Osteocyte (in vitro differentiated cells): ENCODE measurements at places on chromosomes 11 and 22. TPM values are rescaled to one million over a fixed set of nuclear protein-coding genes. Genes with fewer than 3 reads are reported as not detected.

DCDC1 gene
- not detected in 2 replicates for total RNA-seq

DNA sequence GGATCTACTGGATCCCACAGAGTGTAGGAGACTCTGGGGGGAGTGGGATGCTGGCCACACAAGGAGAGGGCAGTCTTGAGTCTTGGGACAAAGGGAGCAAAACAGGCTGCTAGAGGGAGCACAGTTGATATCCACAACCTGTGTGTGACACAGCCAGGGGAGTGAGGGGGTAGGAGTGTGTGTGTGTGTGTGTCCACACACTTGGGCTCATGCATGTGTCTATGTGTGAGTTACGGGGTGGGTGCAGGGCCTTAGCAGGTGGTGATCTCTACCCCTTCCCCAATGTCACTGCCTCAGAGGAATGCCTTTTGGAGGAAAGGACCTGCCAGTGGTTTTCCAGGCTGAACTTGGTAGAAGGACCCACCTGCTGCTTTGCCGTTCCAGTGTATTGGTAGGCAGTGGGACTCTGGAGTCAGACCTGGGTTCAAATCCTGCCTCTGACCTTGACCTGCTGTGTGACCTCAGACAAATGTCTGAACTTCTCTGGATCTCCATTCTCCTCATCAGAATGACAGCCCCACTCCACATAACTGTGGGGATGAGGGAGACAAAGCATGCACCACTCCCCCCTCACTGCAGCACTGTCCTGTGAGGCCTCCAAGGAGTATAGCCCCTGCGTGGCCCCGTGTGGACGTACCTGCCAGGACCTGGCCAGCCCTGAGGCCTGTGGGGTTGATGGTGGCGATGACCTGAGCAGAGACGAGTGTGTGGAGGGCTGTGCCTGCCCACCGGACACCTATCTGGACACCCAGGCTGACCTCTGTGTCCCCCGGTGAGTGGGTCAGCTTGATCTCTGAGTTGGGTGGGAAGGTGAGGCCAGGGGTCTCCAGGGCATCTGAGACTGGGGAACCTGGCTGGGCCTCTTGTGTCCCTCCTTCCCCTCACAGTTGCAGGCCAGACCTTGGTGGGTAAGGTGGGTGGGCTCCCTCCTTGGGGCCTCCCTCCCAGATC is 27.4 kb downstream of the OTOG start:
- DNase-seq, result peak; percentile 80

GRCh38 chr22:20256551-20257211 is 11.4 kb downstream of the RTN4R start:
- DNase-seq, result no peak

MMP27 gene
- not detected in 2 replicates for total RNA-seq

TRIM48 gene
- not detected in 2 replicates for total RNA-seq

OTOG gene
- not detected in 2 replicates for total RNA-seq

PLEKHB1 gene
- total RNA-seq, result 0.78 TPM in 1 of 2 replicates, not detected in the other

OR5M10 gene
- total RNA-seq, result not detected in 2 replicates

CXCR5 gene
- total RNA-seq, result not detected in 2 replicates

DNA sequence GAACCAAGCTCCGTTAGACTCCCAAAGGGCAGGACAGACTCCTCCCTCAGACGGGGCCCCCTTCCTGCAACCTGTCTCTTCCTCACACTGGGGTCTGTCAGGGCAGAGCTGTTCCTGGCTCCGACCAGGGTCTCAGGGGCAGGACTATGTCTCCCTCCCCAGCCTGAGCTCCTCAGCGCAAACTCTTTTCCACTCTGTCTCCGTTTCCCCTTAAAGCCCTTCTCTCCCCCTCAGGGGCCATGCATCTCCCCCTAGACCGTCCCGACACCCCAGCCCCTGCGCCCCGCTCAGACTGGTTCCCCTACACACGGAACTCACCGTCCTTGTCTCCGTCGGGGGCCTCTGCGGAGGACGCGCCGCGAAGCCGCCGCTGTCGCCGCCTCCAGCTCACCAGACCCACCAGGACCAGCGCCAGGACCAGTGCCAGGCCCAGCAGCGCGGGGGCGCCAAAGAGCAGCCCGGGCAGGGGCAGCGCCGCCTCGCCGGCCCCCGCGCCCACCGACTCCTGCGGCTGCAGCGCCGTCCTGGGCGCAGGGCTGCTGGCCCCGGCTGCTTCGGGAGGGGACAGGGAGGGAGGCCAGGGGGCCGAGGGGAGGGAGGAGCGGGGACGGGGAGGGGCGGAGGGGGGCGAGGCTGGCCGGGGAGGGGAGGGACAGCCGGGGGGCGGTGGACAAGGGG is 684 bp downstream of the TNFRSF13C start:
- DNase-seq, result peak; percentile 90

TECTA gene
- total RNA-seq, result 0.94 and 1.3 TPM in 2 replicates

DNA sequence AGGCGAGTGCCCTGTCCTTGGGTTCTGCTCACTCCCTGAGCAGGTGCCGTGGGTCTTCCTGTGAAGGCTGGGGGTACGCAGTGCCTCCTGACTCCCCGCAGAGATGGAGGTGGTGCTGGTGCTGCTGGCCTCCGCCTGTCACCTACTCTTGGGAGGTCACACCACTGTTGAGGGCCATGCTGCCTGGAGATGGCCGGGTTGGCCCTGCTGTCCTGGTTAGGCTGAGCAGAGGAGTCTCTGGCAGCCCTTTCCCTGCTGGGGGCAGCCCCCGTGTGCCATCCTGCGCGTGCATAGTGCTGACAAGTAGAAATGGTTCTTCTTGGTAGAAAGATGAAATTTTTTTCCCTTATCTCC is 49.6 kb downstream of the MUC6 start:
- no peak for DNase-seq

GRCh38 chr11:29251738-29252137 is 765.1 kb downstream of the KCNA4 start:
- DNase-seq, result no peak

DNA sequence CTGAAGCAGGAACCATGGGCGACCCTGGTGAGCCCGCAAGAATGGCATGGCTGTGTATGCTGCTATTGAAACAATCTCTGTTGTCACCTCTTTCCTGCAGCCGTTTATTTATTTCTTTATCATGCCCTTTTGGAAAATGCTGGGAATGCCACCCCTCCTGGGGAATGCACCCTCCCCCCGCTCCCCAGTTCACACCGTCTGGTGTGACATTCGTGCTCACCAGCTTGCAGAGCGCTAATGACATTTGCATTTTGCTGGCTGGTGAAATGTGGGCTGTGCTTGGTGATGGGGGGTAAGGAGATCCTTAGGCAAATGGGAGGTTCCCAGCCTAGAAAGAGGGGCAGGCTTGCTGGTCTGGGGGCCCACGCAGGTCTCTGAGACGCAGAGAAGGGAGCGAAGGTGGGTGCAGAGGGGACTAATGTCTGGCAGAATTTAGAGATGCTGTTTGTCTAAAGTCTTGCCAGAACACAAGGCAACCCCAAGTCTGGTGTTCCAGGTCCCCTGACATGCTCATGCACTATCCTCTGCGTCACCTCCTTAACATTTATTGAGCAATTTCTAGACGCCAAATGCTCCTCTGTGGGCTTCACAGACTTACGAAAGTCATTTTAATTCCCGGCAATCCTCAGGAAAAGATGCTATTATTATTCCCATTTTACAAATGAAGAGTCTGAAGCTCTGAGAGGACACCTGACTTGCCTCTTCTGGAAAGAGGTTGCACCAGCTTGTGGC is 91.7 kb downstream of the TP53I11 start:
- DNase-seq, result no peak

DNA sequence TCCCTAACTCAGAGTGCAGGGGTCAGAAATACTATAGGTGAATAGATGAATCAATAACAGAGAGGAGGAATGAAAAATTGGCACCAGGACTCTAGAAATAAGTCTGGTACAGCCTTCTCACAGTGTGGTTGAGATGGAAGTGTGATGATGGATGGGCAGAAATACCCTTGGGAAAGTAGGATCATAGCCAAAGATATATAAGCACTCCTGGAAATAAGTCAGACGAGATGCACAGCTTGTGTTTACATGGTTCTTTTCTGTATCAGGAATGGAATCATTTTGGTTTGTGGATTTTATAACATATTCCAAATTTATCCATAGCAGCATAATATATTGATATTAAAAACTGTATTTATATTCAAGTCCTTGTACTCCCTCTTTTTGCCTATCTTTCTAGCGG is 33.5 kb upstream of the SEZ6L start:
- DNase-seq, result no peak

DLAT gene
- total RNA-seq, result 26.3 and 26.4 TPM in 2 replicates

- DNase-seq, result no peak
Observed at GRCh38 chr22:49119551-49119952, 708.1 kb downstream of the BRD1 start.

APLNR gene
- total RNA-seq, result not detected in 2 replicates

- DNase-seq, result no peak
Observed at GRCh38 chr11:111477898-111478297, 34.3 kb downstream of the BTG4 start.

DNA sequence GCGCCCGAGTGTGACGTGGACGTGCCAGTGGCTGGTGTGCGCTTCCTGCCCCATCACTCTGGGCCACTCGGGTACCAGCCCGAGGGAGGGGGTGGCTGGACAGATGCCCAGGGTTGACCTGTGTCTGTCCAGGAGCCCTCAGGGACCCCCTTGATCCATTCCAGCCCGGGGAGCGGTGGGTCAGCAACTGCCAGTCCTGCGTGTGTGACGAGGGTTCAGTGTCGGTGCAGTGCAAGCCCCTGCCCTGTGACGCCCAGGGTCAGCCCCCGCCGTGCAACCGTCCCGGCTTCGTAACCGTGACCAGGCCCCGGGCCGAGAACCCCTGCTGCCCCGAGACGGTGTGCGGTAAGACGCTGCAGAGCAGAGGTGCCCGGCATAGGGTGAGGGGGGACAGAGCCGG is 34.5 kb downstream of the MUC5B start:
- DNase-seq, result no peak

DNA sequence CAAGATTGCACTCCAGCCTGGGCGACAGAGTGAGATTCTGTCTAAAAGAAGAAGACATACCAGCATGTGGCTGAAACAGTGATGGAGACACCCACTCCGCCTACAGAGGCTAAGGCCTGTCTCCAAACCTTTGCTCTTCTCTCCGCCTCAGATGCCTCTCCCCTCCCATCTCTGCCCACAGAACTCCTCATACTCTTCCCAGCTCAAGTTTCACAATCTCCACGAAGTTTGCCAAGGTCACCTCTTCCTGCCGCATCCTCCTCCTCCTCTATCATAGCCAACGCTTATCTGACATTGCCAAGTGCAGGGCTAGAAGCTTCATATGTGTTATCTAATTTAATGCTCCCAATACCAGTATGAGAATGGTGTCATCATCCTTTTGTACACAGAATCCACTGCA is 25.9 kb upstream of the FBLN1 start:
- no peak for DNase-seq

DNA sequence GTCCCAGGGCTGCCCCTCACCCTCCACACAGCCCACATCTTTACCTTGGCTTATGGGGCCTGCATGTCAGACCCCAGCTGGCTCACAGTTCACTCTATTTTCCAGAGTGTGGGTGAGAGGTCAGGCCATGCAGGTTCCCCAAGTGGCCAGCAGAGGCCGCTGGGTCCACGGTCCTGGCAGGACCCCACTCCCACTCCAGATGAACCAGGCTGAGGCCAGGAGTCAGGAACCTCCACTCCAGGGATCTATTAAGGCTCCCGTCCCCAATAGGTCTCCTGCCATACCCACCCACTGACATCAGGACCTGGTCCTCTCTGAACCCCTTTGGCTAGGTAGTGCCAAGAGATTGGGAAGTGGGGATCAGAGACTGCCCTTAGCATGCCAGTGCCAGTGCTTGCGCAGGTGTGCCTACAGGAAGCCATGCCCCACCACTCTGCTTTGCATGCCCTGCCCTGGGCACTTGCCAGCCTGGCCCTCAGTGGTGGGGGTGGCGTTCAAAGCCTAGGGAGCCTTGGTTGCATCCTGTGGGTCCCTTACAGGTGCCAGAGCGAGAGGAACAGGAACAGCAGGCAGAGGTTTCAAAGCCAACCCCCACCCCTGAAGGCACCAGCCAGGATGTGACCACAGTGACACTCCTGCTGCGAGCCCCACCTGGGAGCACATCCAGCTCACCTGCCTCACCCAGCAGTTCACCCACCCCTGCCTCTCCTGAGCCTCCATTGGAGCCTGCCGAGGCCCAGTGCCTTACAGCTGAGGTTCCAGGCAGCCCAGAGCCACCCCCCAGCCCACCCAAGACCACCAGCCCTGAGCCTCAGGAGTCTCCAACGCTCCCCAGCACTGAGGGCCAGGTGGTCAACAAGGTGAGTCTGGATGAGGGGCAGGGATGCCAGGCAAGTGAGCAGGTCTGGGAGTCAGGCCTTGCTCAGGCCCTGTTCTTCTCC is 8.3 kb downstream of the SMTN start:
- DNase-seq, result no peak

PTS gene
- total RNA-seq, result 38.7 and 44.0 TPM in 2 replicates

GRCh38 chr11:93983542-93984195 is 37.5 kb upstream of the HEPHL1 start:
- no peak for DNase-seq

DNA sequence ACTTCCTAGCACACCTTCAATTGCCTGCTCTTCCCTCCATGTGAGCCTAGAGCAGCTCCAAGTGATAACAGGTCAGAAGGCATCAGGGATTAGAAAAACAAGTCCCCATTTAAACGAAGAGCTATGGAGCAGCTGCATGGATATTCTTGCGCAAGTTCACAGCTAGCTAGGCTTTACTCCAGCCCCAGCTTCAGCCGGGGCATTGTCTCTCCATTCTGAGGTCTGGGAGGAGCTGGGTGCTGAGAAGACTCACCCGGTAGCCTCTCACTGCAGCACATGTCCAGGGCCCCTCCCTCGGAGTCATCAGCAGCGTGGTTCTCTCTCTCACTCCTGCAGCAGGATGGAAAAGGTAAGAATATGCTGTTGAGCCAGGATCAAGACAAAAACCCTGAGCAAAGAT is 26.0 kb downstream of the PTPN5 start:
- DNase-seq, result no peak

TAF6L gene
- total RNA-seq, result 40.8 and 42.8 TPM in 2 replicates

CACNA1I gene
- 0.03 TPM in 2 replicates for total RNA-seq

DNA sequence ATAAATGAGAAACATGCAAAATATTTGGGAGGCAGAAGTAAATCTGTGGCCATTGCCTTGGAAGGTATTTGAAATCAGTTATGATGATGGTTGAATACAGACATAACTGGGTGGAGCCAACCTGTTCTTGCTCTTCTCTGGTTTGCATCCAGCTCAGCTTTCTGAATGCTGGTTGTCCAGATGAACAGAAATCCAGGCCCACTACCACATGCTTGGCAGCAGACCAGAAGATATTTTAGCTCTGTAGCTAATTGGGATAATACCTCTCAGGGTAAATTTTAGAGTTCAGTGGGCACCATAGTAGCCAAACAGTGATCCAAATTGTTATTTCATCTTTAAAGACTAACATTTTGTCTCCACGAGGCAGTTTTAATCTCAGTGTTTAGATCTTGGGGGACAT is 308.3 kb downstream of the RAB38 start:
- DNase-seq, result no peak

GRCh38 chr22:50678651-50679521 is 6.3 kb downstream of the SHANK3 start:
- DNase-seq, result peak; percentile 77

CEND1 gene
- total RNA-seq, result 0.21 and 0.27 TPM in 2 replicates

- DNase-seq, result no peak
Observed at GRCh38 chr11:31643857-31644256, 134.3 kb downstream of the ELP4 start.

DNA sequence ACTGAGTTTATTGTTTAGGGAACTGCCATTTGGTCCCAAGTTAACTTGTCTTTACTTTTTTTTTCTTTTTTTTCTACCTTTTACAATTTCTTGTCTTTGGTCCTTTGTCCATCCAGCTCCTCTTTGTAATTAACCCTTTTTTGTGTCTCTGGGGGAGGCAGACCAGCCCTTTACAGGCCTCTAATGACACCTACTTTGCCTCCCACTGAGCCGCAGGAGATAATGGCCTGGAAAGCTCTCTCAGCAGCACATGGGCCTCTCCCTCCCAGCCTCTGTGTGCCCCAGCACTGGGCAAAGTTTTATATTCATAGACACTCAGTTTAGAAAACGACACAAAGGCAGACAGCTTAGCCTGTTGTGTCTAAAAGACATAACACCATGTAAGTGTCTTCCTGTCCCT is 480.4 kb downstream of the SOX6 start:
- no peak for DNase-seq
